Stimulated activated CD8-positive, alpha-beta memory T cell treated with anti-CD3 and anti-CD28 coated beads, Interleukin-7, amount 100 ng/mL, for 1 hour (primary cell): ENCODE measurements at places on chromosomes 2 and 18.

DNA sequence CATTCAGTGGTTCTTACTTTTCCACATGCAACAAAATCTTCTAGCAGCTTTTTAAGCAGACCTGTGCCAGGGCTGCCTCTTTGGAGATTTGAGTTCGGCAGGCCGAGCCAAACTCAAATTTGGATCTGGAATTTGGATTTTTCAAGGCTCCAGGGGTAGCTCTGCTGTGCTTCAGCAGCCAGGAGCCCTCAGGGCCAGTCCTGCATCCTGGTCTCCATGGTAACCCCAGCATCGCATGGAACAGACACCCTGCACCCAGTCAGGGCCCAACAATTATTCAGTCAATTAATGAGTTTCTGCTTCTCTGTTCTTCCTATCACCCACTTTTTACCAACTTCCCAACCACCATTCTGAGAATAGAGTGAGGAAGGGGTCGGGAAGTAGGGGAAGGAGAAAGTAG, 30.0 kb downstream of the EN1 start:
- DNase-seq, result no peak

DNA sequence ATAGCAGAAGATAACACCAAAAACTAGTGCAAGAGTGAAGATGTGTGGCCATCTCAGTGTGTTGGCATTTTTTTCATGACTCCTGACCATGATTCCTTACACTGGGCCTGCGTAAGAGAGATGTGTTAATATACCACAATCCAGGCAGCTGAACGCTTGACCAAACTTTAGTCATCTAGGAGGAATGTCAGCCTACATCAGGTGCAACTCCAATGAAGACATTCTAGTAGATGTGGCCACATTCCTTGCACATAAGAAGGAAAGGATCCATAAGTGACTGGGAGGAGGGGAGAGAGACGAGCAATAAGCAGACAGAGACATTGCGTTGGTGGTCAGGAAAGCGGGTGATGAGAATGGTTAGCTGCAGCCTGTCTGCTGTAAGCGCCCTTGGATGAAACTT, 42.6 kb downstream of the CYRIA start:
- DNase-seq, result no peak

- DNase-seq, result no peak
These were observed 11.3 kb upstream of the SUMO1 start for GRCh38 chr2:202249521-202250253.

- DNase-seq, result no peak
These were observed 38.8 kb upstream of the PMAIP1 start for GRCh38 chr18:59861009-59861408.

GRCh38 chr2:74528600-74529356, 728 bp downstream of the AUP1 start:
- no peak for DNase-seq

- DNase-seq, result no peak
These were observed 26.0 kb upstream of the GALNT5 start for GRCh38 chr2:157231476-157231875.
